ENCODE measurements at places on chromosomes 2 and 18. TPM values are rescaled to one million over a fixed set of nuclear protein-coding genes. Genes with fewer than 3 reads are reported as not detected.
A peak's percentile ranks its signal among the peaks of the same experiment; 100 is the strongest.

- DNase-seq: no peak
These were observed 220.8 kb upstream of the GALNT5 start for GRCh38 chr2:157036726-157037125.

SYT4 gene
- total RNA-seq: not detected

GRCh38 chr18:27750014-27750413 is 426.9 kb downstream of the CDH2 start:
- peak; percentile 74 for DNase-seq

GRCh38 chr2:218318241-218318640 is 25.9 kb upstream of the TMBIM1 start:
- DNase-seq: no peak

DNA sequence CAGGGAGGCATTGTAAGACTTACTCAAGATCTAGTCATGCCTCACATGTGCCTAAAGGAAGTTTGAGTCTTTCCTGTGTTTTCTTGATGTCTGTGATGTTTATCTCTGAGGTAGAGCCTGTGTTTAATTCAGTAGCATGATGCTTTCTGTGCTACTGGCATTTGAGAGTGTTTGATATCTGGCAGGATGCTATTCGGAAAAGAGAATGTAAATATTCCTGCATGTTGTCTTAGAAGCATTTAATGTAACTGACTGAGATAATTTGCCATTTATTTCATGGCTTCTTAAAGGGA is 58.8 kb downstream of the GREB1L start:
- no peak for DNase-seq

NEB gene
- 50.0 TPM for total RNA-seq

DNA sequence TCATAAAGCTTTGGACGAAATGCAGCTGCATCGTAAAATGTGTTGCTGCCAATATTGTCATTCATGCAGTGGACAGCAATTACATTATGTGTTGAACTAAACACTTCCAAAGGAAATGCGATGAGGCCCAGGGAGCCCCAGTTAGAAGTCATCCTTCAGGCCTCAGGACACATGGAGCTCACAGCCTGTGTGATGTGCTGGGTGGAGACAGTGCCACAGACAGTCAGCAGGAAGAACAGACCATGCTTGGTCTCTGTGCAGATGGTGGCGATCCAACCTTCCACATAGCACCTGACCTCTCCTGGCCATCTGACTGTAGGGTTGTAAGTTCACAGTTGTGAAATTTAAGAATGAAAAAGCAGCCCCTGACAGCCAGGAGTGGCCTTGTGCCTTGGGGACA is 118.3 kb upstream of the ALKAL2 start:
- no peak for DNase-seq

NAT8 gene
- not detected for total RNA-seq

CRYBA2 gene
- not detected for total RNA-seq

DNA sequence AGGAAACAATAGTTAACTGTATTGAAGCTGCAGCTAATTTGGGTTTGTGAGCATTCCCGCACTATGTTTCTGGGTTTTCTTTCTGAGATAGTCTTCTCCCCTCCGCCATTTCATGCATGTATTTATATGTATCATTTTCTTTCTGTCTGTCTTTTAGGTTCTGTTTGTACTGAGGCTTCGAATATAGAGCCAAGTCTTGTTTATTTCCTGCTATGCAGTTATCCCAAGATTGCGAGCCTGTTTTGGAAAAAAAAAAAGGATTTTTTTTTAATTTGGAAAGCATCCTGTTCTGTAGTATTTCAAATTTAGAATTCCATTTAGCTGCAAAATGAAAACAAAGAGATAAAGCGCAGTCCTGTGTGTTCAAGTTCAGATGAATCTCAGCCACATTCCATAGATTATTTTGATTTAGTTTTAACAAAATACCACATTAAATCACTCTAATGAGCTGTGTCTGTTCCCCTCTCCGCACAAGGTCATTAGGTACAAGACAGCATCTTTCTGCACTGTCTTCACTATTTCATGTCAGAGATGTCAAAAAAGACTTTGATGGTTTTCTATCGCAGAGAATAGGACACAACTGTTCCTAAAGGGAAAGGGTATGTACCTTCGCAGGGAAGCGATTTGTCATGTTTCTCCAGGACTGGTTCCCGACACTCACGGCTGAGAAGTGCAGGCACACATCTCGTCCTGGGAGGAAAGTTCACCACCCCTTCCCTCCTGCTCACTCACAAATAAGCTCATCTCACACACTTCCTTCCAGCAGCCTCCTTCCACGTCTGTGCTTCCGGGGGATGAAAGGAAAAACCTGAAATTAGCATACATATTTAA is 443.4 kb downstream of the ZNF516 start:
- DNase-seq: no peak

TGFA gene
- 104 TPM for total RNA-seq

ANKRD30B gene
- not detected for total RNA-seq

ASXL3 gene
- 0.07 TPM for total RNA-seq

DNA sequence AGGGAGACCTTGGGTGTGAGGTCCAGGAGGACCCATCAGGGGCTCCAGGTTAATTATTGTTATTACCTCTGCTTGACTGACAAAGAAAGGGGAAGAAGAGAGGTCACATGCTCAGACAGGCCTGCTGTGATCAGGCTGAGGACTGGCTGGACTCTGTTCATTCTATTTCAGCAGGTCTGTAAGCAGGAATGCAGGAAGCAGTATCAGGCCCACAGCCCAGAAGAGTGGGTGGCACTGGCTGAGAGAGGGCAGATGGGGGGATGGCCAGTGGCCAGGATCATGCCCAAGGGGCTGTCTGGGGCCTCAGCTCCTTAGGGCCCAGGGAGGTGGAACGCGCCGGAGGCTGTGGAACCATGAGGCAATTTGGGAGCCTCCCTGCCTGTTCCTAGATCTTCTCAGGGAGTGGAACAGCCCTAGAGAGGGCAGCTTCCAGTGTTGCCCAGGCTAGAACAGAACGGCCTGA is 43.7 kb upstream of the ZBTB7C start:
- DNase-seq: peak; percentile 18

DNA sequence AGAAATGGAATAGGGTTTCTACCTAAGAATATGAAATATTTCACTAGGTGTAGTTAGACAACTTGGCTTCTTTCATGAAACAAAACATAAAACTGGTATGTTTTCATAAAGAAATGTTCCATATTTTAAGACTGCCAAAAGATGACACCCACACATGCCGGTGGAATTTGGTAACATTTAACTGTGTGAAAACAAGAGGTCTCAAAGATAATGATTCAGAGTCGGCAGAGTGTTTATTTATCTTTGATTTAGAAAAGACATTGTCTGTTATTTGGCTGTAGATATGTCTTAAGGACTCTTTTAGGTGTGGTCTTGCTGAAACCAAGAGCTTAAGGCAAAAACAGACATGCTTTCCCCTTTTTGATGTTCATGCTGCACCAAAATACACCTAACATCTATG is 63.5 kb upstream of the FN1 start:
- DNase-seq: no peak

DNA sequence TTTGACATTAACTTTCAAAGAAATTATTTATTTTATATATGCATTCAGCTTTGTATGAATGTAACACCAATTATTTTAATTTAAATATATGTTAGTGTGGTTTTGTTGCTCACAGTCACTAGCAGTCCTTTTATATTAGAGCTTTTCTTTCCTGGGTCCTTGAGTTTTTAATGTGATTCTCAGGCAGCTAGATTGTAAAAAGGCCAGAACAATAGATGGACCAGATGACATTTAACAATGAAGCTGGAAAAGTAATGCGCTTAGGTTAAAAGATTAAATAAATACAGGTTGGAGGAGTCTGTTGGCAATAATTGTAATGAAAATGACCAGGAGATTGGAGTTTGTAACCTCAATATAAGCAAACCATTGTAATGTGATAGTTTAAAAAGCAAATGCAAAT is 171.1 kb downstream of the FTCDNL1 start:
- no peak for DNase-seq

DNA sequence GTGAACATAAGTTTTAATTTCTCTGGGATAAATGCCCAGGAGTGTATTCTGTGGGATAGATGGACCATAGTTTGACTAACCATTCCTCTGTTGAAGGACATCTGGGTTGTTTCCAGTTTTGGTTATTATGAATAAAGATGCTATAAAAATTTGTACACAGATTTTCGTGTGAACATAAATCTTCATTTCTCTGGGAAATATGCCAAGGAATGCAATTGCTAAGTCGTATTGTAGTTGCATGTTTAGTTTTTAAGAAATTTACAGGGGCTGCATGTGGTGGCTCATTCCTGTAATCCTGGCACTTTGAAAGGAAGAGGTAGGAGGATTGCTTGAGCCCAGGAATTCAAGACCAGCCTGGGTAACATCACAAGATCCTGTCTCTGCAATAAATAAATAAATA is 6.9 kb upstream of the SLC11A1 start:
- DNase-seq: no peak

Data from Calu3 (cell line).